Stimulated activated CD4-positive, alpha-beta T cell treated with anti-CD3 and anti-CD28 coated beads, Interleukin-1b, Interleukin-23, amount 100 ng/mL, for 4 hours (primary cell): ENCODE measurements at places on chromosomes 4 and X.

DNA sequence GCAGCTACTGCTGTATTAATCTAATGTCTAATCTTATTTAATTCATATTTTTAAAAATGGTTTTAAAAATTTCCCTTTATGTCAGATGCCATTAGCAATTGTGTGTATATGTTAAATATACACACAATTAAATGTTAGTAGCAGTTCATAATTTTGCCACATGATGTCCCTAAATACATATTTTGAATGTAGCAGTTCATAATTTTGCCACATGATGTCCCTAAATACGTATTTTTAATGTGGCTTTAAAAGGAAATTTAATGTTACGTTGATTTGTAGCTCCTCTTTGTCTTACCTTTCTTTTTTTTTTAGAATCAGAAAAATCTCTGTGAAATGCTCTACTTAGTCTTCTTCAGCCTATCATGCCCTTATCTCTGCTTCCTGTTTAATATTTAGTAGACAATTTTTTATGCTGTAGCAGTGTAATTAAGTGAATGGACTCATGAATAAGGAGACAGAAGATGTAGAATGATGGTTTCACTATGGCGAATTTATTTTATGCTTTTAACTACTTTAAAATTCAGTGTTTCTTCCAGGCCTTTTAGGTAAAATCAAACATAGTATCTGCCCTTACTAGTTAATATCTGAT is 26.1 kb downstream of the RBM46 start:
- DNase-seq: no peak

GRCh38 chr4:75629239-75629638 is 1.1 kb downstream of the CDKL2 start:
- DNase-seq: no peak

DNA sequence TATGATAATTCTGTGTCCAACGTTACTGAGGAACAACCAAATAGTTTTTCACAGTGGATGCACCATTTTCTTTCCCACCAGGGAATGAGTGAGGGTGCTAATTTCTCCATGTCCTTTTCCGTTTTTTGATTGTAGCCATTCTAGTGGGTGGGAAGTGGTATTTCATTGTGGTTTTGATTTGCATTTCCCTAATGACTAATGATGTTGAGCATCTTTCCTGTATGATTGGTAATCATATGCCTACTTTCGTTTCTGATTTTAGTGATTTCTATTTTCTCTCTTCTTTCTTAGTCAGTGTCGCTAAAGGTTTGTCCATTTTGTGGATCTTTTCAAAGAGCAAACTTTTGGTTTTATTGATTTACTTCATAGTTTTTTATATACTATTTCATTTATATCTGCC is 32.1 kb upstream of the TEX13D start:
- no peak for DNase-seq

GRCh38 chr4:113840861-113841260 is 79.3 kb upstream of the CAMK2D start:
- DNase-seq: no peak

GRCh38 chr4:188911707-188912106 is 772.5 kb downstream of the TRIML1 start:
- DNase-seq: no peak

- DNase-seq: no peak
Observed at GRCh38 chrX:110188701-110189558, 129.0 kb downstream of the AMMECR1 start.

DNA sequence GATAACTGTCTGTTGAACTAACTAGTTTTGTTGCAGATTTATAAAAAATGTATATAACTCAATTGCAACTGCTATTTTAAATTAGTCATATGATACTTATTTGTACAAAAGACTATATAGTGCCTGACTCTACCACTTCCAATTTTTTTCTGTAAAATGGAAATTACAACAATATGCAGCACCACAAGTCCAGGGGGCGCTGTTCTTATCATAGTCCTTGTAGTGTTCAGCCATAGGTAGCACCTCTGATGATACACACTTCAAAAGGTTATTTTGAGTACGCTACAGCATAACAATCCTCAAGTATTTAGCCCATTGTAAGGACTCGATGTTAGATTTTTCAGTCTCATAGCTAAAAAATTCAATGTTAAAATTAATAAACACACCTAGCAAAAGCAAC is 174.9 kb downstream of the CORIN start:
- no peak for DNase-seq

DNA sequence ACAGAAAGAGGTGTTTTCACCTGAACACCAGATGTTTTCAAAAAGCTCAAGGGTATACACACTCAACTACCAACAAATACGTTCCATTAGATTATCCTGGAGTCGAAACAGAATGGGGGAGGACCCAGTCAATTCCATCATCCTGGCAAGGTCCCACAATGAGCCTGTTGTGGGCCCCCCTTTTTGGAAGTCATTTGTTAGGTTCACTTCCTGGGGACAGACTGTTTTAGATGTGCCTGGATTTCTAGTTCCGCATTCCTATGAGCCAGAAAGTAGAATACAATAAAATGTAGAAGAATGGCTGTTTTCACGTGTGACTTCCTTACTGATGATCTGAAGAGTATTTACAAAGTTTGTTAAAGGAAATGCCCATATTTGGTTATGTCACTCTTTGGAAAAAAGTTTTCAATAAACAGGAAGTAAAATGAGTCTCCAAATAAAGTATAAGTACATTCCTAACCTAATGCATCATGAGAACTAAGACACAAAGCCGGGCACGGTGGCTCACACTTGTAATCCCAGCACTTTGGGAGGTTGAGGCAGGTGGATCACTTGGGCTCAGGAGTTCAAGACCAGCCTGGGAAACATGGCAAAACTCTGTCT is 192.5 kb downstream of the MAML3 start:
- no peak for DNase-seq

GRCh38 chr4:176453079-176453478 is 133.3 kb downstream of the SPCS3 start:
- no peak for DNase-seq

DNA sequence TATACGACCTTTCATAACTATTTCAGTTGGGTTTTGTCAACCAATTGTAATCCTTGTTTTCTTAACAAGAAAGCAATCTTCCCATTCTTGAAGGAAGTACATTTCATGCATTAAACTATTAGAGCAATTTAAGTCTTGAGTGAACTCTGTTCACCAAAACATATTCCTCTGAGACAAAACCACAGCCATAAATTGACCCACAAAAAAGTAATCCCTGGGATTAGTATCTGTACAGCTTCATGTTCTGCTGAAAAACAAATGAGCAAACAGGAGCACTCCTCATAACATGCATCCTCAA is 207.0 kb upstream of the PDE5A start:
- DNase-seq: no peak

GRCh38 chr4:55866973-55867574 is 13.6 kb downstream of the EXOC1 start:
- no peak for DNase-seq

DNA sequence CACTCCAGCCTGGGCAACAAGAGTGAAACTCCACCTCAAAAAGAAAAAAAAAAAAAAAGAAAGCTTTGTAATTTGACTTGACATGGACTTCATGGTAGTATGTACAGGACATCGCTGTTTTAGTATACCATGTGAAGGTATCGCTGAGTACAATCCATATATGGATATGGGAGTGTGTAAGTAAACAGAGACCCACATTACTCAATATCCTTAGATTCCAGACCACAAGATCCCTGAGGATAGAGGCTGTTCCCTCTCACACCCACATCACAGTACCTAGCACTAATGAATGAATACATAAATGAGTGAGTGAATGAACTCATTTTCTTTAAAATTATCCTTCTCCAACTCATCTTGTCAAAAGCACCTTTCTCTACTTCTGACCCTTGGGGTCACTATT is 8.4 kb upstream of the RPS3A start:
- DNase-seq: no peak

GRCh38 chrX:20066968-20067708 is 49.6 kb downstream of the MAP7D2 start:
- peak; percentile 1 for DNase-seq

DNA sequence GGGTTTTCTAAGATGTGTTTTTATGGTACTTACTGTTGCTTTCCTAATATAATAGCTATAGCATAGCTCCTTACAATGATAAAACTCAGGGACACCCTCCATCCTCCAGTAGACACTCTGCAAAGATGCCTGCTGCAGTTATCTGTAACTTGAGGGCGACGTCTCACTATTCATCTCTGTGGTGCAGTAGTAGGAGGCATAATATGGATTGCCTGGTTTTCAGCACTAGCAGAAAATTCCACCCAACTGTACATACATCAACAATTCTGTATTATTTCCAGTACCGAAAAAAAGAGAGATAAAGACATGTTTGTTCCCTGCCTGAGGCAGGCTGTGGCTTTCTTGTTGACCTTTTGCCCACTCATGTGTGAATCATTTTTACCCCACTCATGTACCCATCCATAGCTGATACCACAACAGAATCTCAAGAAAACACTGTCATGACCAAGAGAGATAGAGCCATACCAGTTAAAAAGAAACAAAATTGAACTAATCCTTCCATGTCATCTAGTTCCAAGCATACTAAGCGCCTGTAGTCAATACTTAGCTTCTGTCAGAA is 220.1 kb downstream of the RAB28 start:
- DNase-seq: no peak

DNA sequence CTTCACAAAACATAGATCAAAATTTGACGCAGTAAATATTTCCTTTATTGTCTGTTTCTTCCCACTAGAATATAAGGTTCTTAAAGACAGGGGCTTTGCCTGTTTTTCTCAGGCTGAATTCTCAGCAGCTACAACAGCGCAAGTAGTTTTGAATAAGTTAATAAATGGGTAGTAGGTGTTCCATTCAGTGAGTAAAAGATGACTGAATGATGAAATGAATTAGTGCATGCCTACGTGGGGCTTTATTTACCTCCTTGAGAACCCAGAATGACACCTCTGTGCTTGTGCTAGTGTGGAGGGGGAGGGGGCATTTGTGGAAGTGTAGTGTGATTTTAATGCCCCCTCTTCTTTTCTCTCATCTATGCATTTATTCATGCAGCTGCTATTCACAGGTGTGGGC is 278.9 kb downstream of the FBXW7 start:
- DNase-seq: no peak

DNA sequence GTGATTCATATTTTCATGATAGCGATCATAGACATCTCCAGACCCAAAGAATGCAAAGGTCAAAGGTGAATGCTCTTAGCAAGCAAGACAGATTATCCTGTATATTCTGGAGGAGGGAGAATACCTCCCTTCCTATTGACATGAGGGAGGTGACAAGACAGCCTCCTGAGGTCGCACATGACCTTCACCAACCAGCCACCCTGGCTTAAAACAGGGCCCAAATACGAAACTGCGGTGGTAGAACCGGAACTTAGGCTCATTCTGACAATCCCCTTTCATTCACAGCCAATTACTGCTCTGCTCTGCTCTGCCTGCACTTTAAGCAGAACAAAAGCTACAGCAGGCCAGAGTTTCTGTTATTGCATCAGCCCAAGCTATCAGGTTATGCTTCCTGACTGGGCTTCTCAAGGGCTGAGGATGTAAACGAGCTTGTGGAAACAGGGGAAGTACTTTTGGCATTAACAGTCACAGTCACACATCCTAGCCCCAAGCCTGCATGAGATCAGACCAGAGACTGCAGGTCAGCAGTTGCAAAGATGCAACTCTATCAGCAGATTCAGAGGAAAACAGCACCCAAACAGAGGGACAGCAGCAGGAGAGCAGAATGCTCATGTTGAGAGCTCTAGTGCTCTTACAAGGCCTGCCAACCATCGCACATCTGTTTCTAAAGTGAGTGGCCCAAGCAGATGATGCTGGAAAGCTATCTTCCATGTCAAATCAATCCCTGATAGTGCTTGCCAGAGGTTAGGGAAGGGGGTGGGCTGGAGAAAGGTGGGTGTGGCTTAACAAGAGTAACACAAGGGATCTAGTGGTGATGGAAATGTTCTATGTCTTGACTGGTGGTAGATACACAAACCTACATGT is 51.3 kb upstream of the MAP3K15 start:
- DNase-seq: no peak

DNA sequence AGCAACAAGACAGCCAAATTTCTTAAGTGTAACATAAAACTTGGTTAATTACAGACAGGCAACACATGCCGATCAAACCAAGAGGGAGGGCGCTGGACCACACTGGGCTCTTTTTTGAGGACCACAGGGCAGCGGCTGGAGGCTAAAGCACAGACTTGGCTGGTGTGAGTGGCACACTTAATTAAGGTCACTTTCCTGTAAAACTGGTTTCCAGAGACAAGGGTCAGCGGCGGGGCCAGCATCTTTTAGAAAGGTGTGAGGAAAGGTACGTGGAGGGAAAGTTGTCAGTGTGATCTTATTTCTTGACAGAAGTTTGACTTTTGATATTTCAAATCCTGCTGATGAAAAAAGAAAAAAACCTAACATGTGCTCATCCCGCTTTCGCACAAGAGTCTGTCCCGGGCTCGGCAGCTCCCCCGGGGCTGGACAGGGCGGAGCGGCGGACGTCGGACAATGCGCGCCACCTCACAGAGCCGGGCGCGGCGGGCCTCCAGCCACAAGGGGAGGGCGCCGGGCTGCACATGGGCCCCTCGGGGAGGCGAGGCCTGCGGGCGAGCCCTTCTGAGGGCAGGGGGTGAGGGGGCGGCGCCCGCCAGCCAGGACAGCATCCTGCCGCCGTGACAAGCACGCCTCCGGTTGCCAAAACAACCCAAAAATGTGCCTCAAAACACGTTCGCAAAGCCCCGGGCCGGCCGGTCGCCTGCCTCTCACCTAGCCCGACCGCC is 660 bp upstream of the HSPA4L start:
- no peak for DNase-seq

DNA sequence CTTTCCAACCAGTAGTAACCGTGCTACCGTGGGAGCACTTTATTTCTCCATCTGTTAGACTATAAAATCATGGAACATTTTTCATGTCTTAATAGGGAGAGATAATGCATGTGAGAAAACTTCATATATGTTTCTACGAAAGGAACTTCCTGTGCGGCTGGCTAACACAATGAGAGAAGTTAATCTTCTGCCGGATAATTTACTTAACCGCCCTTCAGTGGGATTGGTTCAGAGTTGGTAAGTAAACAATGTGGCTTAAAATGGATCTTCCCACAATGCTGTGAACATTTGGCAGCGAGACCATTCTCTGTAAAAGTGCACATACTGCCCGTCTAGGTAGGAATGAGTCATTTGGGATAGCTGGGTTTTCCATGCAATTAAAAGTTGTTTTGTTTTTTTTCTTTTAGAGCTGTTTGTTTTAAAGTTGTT is 29.6 kb downstream of the PDK3 start:
- DNase-seq: no peak

GRCh38 chr4:138875891-138876608 is 139.5 kb upstream of the NOCT start:
- DNase-seq: no peak
